ENCODE measurements at places on chromosomes 16 and 17.

DNA sequence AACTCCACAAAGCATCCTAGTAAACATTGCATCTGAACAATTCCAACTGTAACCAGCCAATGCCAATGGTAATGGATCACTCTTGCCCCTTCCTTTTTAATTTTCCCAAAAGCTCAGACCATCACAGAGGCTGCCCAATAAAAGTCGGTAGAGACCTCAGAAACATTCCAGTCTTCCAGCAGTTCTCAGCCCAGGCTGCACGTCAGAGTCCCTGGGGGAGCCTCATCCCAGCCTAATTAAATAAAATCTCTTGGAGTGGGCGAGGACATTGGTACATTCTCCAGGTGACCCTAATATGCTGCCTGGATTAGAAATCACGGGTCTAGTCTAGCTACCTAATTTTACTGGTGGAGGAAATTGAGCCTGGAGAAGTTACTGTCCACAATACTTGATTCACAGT is 117.1 kb upstream of the MYOCD start:
- no peak for DNase-seq

- DNase-seq, result no peak
These were observed 158.5 kb downstream of the TANC2 start for GRCh38 chr17:63124536-63124935.

GRCh38 chr17:47131761-47132160 is 57.3 kb downstream of the CDC27 start:
- DNase-seq, result no peak

- no peak for DNase-seq
These were observed 171.2 kb downstream of the ZNF423 start for GRCh38 chr16:49684696-49685095.

GRCh38 chr16:70590722-70591415 is 55.5 kb upstream of the IL34 start:
- no peak for DNase-seq

GRCh38 chr16:19717314-19717713 is 713 bp downstream of the KNOP1 start:
- no peak for DNase-seq

DNA sequence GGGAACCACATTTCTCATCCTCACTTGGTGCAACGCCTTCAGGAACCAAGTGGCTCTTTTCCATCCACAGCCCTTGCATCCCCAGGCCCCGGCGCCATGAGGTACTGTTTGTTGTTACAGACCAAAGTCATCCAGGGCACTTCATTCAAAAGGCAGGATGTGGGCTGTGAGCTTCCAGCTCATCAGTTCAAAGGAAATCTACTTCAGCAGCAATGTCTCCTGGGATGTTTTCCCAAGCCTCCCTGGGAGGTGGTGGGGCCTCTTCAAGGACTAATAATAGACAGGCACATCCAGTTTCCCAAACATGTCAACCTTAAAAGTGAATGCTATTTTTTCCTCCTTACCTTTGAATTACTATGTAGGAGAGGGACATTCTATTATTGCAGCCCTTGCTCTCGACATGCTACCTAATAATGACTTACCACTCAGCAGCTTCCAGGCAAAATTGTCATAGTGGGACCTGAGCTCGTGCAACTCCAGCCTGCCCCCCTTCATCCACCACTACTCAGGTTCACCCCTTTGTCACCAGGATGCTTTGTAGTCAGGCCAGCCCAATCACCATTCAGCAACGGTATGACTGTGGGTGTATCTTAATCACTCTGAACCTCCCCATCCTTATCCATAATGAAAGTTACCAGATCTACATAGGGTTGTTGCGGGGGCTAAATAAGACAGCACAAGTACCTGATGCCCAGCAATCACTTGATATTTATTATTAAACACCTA is 1.7 kb upstream of the PRKCB start:
- no peak for DNase-seq

GRCh38 chr16:66480265-66481080 is 53.4 kb downstream of the BEAN1 start:
- DNase-seq, result no peak

DNA sequence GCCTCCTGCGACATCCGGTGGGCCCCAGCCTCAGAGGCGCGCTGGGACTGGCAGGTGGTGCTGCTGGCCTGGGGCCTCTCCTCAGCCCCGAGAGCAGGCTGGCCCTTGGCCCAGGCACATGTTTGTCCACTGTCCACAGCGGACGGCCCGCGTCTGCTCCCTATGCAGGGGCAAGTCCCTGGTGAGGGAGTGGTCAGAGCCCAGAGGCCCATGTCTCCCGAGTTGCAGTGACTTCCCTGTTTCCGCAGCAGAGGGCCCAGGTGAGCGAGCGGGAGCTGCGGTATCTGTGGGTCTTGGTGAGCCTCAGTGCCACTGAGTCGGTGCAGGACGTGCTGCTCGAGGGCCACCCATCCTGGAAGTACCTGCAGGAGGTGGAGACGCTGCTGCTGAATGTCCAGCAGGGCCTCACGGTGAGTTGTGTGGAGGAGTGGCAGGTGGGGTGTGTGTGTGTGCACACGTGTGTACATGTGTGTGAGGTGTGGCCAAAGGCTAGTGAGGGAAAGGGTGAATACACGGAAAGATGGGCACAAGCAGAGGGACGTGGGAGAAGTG is 10.4 kb downstream of the IL34 start:
- DNase-seq, result no peak

GRCh38 chr17:32117399-32117798 is 24.9 kb upstream of the RHOT1 start:
- no peak for DNase-seq

DNA sequence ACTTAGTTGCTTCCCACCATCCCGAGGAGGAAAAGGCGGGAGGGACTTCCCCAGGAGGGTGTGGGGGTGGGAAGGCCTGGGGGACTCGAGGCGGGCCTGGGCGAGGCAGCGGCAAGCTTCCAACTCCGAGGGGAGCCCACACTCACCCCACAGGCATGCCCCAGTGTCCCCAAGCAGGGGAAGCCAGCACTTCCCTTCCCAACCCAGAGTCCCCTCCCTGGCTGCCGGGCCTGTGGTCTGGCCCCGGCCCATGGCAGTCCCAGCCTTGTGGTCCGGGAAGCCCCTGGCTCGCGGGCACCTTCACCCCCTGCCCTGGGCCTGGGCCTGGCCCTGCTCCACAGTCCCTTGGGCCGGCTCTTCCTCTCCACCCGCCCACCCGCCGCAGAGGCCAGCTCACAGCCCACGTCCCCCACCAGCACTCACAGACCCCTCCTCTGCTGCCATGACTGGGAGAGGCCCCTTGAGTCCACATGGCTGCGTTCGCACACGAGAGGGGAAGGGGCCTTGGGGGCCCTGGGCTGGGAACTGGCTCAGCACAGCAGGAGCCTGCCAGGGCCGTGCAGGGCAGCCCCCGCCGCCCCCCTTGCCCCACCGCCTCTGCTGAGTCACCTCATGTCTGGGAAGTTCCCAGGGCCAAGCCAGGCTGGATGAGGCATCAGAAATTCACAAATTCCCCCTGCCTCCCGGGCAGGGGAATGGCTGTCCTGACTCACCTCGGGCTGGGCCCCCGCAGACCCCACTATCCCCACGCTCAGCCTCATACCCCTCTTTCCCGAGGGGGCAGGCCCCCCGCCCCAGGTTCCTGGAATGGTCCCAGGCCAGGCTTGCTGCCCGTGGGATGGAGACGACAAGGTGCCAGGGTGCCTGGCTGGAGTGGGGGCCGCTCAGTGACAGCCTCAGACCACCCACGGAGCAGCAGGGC is 27.8 kb downstream of the BAHCC1 start:
- DNase-seq, result peak; percentile 98

DNA sequence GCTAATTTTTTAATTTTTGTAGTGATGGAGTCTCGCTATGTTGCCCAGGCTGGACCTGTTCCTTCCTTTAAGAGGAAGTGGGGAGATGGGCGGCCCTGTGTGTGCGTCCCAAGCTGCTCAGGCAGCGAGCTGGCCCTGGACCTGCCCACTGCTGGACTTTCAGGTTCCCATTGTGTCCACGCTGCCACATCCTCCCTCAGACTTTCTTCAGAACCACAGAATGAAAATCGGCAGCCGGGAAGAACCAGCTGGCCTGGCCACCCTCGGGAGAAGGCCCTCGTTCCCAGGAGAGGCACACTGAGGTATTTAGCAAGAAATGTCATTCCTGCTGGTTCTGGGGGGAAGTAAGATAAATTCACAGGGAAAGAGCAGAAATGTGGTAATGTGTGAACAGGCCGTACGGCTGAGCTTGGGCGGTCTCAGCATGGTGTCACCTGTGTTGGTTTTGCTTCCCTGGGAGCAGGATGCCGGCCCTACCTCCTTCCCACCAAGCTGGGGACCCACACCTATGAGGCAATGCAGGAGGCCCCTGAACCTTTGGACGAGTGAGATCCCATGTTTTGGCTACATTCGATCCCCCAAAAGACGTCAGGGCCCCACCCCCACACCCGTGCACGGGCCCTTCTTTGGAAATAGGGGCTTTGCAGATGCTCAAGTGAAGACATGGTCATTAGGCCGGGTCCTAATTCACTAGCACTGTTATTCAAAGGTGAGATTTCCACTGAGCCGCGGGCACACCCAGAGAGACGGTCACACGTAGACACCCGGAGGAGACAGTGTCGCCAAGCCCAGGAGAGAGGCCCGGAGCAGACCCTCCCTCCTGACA is 35.9 kb upstream of the ZNF469 start:
- DNase-seq, result no peak

GRCh38 chr16:75264457-75264998 is 13.1 kb upstream of the BCAR1 start:
- no peak for DNase-seq

GRCh38 chr17:40810494-40810893 is 10.7 kb upstream of the KRT28 start:
- peak; percentile 70 for DNase-seq

DNA sequence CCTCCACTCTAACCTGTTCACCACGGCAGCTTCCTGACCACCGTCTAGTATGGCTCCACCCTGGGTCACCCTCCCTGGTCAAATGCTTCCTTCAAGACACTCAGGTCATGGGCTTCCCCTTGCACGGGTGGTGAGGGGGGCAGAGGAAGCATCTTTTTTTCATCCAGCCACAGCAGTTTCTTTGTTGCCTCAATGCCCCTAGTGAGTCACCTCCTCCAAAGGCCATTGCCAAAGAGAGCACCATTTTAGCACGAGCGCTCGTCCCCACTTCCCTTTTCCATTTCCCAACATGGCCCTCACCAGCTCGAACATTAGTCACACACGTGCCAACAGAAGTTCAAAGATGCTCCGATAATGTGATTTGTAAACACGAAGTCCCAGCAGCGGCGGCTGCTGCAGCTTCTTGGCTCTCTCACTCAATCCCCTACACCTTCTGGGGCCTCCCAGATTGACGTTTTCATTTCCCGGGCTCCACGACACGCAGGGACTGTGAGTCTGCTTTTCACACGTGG is 134.6 kb downstream of the GAS7 start:
- DNase-seq, result peak; percentile 65

DNA sequence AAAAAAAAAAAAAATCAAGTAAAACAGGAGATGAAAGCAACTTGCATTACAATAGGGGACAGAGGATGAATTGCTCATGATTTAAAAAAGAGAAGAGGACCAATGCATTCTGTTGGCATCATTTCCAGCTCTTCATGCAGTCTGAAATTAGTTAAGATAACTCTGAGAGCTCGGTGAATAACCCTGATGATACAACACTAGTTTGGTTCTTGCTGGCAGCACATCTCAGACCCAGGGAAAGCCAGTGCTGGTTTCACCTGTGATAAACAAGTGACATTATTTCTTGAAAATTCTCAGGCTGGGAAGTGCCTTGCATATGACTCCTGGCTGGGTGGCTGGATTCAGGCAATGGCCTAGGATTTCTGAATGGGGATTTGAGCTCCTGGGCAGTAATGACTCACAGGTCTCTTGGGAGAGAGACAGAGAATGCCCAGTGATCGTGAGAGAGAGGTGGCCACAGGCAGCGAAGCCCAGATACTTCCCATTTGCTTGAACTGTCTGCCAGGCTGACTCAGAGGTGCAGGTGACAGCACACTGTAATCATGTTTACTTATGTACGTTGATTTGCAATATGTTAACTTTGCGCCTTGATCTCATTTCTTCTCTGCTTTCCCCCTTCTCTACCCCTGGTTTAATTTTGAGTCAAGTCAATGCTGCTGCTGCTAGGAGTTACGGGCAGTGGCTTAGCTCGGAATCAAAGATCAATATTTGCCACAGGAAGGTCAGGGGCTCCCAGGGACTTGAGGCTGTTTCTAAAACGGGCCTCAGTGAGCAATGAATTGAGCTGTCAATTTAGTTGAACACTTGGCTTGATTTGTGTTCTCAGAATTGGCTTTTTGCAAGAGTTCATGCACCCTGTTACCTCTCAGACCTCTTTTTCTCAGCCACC is 27.1 kb downstream of the ARSG start:
- peak; percentile 16 for DNase-seq

DNA sequence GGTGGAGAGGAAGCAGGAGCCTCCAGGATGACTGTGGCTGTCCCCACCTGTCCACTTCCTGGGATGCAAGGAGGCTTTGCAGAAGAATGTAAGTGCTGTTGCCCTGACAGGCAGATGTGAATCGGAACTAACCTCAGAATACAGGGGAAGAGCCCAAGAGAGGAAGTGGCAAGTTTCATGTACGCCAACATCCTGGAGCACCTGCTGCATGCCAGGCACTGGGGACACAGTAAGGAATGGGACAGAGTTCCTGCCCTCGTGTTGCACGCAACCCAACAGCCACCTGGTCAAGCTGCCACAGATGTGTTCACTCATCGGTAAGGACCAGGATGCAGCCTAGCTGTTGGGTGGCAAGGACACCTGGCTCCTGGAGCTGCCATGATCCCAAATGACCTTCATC is 98.6 kb upstream of the RPL38 start:
- DNase-seq, result no peak

All from fibroblast of skin of right biceps (primary cell).